DMS79 (cell line): ENCODE measurements at places on chromosomes 1 and 21.

GRCh38 chr1:229093238-229093540, 177.7 kb upstream of the RAB4A start:
- DNase-seq = no peak

DNA sequence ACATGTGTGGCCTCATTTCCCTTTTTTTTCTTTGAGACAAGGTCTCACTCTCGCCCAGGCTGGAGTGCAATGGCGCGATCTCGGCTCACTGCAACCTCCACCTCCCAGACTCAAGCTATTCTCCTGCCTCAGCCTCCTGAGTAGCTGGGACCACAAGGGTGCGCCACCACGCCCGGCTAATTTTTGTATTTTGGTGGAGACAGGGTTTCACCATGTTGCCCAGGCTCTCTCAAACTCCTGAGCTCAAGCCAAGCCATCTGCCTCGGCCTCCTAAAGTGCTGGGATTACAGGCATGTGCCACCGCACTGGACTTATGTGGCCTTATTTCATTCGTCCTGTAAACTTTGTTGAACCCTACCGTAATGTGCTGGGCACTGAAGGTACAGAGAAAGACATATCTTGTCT, 569 bp upstream of the WARS2 start:
- DNase-seq = peak; percentile 34

DNA sequence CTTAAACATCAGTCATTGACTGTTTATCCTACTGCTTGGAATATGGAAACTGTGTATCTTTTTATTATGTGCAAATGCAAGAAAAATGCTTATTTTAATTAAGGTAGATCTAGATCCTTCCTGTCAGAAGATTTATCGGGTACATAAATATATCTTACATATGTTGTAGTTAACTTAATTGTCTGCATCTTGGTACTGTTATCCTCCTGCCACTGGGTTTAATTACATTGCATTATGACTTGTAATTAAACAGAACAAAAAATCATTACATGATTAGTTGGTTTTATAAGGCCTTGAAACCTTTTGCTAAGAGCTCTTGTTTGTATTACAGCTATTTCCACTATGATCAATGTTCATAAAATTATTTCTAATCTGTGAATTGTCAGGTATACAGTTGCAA, 211.2 kb downstream of the PTGER3 start:
- no peak for DNase-seq

DNA sequence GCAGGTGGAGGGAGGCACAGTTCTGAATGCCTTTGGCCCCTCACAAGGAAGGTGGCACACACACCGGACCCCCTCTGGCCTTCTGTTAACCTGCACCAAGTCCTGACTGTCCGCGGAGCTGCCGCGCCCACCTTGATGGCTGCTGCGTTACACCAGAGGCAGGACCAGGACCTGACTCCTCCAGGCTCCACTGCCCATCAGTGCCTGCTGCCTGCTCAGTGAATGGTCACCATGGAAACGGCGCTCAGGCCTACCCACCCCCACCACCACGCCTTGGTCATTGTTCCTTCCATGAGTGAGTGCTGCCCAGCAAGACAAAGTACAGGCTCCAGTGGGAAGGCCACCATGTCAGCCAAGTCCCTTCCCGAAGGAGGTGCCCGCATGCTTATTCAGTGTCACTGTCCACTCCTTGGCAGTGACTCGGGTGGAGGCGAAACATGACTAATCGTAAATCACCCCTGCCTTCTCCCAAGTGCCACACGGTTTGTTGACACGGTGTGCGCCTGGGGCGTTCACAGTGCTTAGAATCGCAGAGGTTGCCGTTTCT, 57.3 kb downstream of the SLC37A1 start:
- DNase-seq = no peak

DNA sequence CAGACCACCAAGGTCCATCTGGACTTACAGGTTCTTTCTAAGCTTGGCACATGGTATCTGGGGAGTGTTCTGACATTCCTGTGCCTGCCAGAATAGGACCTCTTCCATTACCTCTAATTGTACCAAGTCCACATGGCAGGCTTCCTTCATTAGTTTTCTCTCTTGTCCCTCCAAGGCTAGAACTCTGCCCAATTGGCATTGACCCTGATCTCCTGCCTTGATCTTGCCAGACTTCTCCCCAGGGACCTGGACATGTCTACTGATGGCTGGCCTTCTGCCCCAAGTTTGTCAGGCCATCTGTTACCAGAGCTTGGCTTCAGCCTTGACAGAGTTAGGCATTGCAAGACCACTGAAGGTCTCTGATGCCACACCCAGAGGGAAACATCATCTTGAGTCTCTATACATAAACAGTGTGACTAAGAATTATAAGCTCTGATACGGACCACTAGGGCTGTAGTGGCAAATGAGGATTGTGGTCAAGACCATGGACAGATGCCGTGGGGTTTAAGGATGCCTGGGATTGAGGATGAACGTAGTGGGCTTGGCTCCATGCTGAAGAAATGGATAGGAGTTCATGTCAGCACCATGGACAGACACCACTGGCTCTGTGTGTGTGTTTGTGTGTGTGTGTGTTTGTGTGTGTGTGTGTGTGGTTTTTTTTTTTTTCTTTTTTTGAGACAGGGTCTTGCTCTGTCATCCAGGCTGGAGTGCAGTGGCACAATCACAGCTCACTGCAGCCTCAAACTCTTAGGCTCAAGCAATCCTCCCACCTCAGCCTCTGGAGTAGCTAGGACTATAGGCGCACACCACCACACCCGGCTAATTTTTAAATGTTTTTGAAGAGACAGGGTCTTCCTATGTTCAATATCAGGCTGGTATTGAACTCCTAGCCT, 19.5 kb upstream of the PSMB2 start:
- DNase-seq = no peak

DNA sequence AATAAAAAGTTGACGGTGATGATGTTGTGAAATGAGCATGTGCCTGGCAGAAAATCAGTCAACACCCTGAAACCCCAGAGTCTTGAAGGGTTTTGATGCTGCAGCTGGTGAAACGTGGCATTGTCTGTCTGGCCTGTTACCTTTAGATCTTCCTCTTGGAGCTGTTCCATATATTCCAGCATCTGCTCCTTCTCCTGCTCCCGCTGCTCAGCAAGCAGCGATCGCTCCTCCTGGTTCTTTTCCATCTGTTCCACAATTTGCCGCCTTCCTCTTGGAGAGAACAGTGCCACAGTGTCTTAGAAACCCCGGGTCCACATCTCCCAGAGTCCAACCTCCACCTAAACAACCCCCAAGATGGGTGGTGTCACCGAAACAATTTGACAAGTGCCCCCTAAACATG, 15.7 kb downstream of the CFAP45 start:
- no peak for DNase-seq

- DNase-seq = no peak
Observed at GRCh38 chr1:182625719-182626504, 21.7 kb upstream of the RGS16 start.

DNA sequence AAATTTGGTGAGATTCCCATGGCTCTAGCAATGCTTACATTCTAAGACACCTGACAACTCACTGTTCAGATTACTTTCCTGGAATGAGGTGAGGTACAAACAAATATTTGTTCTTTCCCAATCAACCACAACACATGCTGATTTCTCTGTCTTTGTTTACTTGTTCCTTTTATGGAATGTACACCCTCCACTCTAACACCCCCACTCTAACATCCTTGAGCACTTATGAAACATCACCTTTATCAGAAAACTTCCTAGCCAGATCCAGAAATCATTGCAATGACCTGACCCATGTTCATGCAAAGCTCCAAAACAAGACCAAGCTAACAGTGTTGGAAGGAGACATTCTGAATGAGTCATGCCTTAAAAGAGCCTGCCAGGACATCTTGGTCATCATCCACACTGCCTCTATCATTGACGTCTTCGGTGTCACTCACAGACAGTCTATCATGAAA, 35.5 kb downstream of the HSD3B1 start:
- no peak for DNase-seq

DNA sequence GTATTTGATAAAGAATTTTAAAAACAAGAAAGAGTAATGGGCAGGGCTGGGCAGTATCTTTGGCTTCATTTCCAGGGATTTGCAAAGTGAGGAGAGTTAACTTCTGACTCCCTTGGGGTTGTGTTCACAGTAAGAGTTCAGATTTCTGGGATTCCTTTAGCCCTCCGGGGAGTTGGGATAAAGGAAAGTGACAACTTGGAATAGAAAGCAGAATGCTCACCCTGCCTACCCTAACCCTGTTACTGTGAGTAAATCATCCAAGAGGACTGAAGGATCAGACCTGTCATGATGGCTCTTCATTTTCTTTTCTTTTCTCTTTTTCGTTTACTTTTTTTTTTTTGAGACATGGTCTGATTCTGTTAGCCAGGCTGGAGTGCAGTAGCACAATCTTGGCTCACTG, 76.1 kb downstream of the CACHD1 start:
- no peak for DNase-seq

DNA sequence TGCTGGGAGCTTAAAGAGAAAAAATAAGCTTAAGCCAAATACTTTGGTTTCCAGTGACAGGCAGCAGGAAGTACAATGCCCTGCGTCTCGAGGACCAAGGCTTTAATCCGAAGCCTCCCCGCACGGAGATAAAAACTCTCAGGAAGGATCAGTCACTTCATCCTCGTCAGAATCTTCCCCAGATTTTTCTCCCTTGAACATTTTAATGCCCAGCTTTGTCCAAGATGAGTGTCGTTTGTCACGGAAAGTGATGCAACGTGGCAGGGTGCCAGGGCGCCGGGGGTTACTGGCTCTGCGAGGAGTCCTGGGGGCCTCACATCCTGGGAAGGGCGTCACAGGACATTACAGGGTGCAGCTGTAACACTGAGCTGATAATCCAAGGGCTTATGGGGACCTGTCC, 25.2 kb upstream of the PCBP3 start:
- DNase-seq = no peak

DNA sequence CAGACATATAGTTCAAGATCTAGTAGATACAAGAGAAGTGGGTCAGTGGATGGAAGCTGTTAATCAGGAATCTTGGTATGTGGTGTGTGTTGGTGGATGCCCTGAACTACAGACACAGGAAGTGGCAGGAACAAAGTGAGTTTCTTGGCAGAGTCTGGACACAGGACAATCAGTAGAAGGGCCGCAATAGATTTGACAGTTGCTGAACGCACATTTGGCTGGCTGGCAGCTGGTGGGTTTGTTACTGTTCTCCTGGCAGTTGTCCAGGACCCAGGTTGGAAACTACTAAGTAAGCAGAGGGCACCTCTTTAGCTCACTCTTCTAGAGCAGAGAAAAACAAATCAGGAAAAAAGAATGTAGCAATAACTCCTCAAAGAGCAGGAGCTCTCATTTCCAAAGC, 13.2 kb downstream of the KRTAP26-1 start:
- no peak for DNase-seq

- no peak for DNase-seq
Observed at GRCh38 chr1:180854001-180854400, 58.7 kb upstream of the KIAA1614 start.

- no peak for DNase-seq
Observed at GRCh38 chr1:174657893-174658292, 210.1 kb downstream of the GPR52 start.

DNA sequence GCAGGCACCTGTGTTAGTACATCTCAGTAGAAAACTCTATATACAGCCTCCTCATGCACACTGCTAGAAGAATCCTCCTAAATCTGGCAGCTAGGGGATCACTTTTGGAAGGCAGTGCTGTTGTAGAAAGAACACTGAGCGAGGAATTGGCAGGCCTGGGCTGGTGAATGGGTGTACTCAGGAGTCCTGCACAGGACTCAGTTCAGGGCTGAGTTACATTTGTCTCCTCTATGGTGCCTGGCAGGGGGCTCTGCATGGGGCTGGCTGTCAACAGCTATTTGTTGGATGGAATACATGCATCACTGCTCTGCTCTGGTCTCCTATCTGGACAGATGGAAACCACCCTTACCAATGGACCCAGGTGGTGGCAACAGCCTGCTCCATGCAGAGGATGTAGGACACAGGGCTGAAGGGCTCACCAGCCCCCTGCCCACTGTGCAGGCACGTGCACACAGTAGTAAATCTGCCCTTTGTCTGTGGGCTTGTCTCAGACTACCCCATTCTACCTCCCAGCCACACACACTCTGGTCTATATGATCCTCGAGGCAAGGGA, 74.2 kb downstream of the LRIG2 start:
- no peak for DNase-seq

GRCh38 chr1:1360506-1361169, 2.3 kb upstream of the MXRA8 start:
- DNase-seq = no peak

- DNase-seq = no peak
Observed at GRCh38 chr1:7893529-7894180, 40.8 kb upstream of the UTS2 start.

GRCh38 chr1:66557157-66557556, 23.2 kb downstream of the SGIP1 start:
- no peak for DNase-seq

GRCh38 chr1:67889466-67889865, 56.2 kb upstream of the GNG12 start:
- no peak for DNase-seq

- DNase-seq = no peak
Observed at GRCh38 chr1:107344268-107344760, 203.5 kb downstream of the NTNG1 start.

DNA sequence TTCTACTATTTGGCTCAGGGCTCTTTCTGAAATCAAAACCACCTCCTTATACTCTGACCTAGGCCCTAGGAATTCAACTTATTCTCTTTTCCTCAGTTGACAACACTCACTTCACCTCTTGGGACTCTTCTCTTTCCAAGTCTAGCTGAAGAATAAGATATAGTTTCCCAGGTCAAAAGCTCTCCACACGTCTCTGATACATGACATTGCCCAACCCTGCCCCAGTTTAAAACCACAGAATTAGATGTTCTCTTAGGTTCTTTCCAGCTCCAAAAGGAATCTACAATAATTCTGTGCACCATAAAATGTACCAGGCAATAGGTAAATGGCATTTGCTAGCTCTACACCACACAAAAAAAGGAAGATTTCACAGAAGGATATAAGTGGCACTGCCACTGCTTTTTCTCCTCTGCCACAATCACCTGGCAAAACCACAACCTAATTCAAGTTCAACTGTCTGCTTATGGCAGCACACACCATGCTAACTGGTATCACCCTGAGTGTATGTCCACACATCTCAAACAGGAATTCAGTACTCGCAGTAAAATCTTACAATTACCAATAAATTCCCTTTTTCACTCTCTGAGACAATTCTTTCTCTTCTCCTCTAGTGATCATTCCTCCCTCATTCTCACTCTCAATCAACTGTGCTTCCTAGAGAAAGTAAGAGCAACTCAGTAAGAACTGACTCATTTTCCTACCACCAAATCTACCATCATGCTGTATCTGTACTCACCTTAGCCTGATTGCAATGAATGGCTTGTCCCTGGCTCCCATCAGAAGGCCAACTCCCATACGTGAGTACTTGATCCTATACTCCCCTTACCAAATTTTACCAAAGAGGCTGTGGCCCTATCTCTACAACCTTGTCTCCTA, 27.3 kb downstream of the ZBTB8OS start:
- no peak for DNase-seq

- no peak for DNase-seq
Observed at GRCh38 chr1:208187499-208188041, 56.6 kb downstream of the PLXNA2 start.
